Mesothelial cell of epicardium (in vitro differentiated cells): ENCODE measurements at places on chromosomes 6 and 20.

- no peak for DNase-seq
- H3K27me3 ChIP-seq, result peaks cover 28% of the 10 kb centered on the region
- H3K4me3 ChIP-seq, result no peak overlapping the region
- H3K36me3 ChIP-seq, result no peaks in the 10 kb centered on the region
- no peak overlapping the region for H3K27ac ChIP-seq
Measured at GRCh38 chr6:703552-703951, 10.6 kb upstream of the EXOC2 start.

DNA sequence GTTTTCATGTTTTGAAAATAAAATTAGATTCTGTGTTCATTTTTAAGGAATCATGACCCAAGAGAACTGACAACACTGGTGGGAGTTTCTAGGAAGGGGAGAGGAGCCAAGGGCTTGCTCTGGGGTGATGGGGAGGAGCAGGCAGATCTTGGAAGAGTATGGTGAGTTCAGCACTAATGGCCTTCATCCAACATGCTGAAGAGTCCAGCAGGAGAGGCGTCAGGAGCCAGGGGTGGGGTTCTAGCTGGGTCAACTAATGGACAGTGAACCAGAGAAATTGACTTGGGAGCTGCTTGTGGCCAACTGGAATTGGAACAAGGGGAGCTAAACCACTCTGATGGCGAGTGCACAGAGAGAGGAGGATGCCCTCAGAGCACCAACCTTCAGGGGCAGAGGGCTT is 107.1 kb downstream of the MRPL14 start:
- no peak for DNase-seq
- no peaks in the 10 kb centered on the region for H3K27me3 ChIP-seq
- H3K27ac ChIP-seq, result no peak overlapping the region
- no peak overlapping the region for H3K4me3 ChIP-seq
- no peaks in the 10 kb centered on the region for H3K36me3 ChIP-seq

GRCh38 chr20:47392721-47393073 is 36.2 kb upstream of the ZMYND8 start:
- H3K27me3 ChIP-seq, result no peaks in the 10 kb centered on the region
- H3K36me3 ChIP-seq, result no peaks in the 10 kb centered on the region
- H3K4me1 ChIP-seq, result no peaks in the 10 kb centered on the region
- no peak for DNase-seq
- H3K27ac ChIP-seq, result no peak overlapping the region

DNA sequence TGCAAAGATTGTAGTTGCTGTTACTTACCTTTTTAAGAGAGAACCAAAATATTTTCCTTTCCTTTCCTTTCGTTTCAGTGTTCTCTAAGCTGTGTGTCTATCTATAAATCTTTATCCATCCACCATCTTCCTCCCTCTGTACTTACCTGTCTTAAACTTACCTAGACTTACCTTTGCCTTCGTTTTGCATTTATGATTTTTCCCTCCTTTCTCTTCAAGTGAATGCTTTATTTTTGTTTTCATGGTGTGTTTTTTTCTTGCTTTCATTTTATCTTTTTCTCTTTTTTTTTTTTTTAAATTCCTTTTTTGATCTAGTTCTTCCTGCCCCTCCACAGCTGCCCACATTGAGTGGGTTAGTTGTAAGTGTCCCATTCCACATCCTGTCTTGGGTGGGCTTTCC is 26.2 kb downstream of the ARID1B start:
- peaks cover 14% of the 10 kb centered on the region for H3K4me1 ChIP-seq
- H3K36me3 ChIP-seq, result no peaks in the 10 kb centered on the region
- no peaks in the 10 kb centered on the region for H3K27me3 ChIP-seq
- no peak overlapping the region for H3K4me3 ChIP-seq

DNA sequence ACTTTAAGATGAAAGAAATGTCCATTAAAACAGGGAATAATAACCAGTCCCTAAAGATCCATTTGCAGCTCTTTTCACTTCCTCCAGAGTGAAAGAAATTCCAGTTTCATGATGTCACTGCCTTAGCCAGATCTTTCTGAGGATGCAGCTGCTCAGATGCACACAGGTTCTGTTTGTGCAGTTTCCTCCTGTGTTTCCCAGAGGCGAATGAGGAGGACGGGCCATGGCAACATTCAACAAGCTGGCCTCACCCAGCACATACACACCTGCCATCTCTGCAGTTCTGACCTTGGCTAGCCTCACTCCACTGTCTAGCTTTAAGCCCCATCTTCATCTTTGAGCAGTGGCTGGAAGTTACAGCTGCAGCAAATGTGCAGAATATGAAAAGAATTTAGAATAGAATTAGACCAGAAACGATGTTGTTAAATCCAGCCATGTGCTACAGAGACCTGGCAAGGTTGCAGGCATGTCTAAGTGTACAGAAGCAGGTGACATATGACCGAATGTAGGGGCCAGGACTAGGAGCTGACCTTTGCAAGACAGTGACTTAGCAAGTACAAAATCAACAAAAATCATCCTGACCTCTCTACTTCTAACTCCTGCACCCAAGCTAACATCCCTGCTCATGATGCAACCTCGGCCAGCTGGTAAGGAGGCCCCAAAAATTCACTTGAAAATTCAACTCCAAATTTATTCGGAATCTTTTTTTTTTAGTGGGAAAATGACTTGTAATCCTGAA is 35.0 kb downstream of the FAM50B start:
- H3K27me3 ChIP-seq, result no peaks in the 10 kb centered on the region
- no peak overlapping the region for H3K4me3 ChIP-seq
- no peaks in the 10 kb centered on the region for H3K36me3 ChIP-seq

GRCh38 chr6:158441716-158442215 is 118.1 kb upstream of the TMEM181 start:
- peaks cover 9% of the 10 kb centered on the region for H3K36me3 ChIP-seq
- peaks cover 5% of the 10 kb centered on the region for H3K4me1 ChIP-seq
- H3K4me3 ChIP-seq, result no peak overlapping the region
- no peaks in the 10 kb centered on the region for H3K27me3 ChIP-seq
- H3K27ac ChIP-seq, result peak overlapping the region; percentile 6

- H3K4me3 ChIP-seq, result no peak overlapping the region
- peaks cover 10% of the 10 kb centered on the region for H3K27me3 ChIP-seq
- H3K4me1 ChIP-seq, result no peaks in the 10 kb centered on the region
Measured at GRCh38 chr20:48909910-48910309, 11.6 kb upstream of the ARFGEF2 start.

DNA sequence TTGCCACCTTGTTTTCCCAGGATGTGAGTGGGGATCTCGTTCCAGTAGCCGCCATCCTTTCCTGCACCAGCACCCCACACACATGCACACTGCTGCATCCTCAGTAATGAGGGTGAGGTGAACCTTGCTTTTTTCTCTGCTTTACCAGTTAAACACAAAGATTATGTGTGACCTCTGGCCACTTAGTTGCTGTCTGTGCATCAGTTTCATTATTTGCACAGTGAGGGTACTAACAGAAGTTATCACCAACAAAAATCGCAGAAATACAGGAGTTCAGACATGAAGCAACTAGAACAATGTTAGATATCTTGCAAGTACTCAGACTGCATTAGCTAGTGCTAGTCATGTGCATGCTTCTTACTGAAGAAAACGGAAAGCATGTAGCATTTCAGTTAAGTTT is 17.4 kb upstream of the DACT2 start:
- no peak overlapping the region for H3K27ac ChIP-seq
- H3K4me3 ChIP-seq, result no peak overlapping the region
- peaks cover 35% of the 10 kb centered on the region for H3K27me3 ChIP-seq
- H3K4me1 ChIP-seq, result peaks cover 27% of the 10 kb centered on the region
- no peaks in the 10 kb centered on the region for H3K36me3 ChIP-seq

DNA sequence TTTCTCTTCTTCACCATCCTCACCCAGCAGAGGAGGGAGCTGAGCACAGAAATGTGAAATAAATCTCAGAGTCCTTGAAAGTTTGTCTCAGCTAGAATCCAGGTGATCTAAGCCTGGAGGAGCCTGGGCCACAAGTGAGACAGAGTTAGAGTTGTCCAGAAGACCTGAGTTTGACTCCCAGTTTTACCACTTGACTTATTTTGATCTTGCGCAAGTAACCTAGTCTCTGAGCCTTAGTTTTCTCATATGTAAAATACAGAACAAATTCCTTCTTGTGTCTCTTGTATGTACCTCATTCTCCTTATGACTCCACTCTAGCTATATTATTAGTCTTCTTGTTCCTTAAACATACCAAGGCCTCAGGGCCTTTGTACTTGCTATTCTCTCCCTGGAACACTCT is 36.7 kb downstream of the RALY start:
- no peaks in the 10 kb centered on the region for H3K27me3 ChIP-seq
- peaks cover 15% of the 10 kb centered on the region for H3K36me3 ChIP-seq
- peaks cover 13% of the 10 kb centered on the region for H3K4me1 ChIP-seq
- no peak for DNase-seq

GRCh38 chr20:19872001-19872400 is 113.9 kb downstream of the RIN2 start:
- H3K4me1 ChIP-seq, result peaks cover 9% of the 10 kb centered on the region
- no peak overlapping the region for H3K27ac ChIP-seq
- H3K36me3 ChIP-seq, result peaks cover 53% of the 10 kb centered on the region
- H3K4me3 ChIP-seq, result no peak overlapping the region
- no peaks in the 10 kb centered on the region for H3K27me3 ChIP-seq

DNA sequence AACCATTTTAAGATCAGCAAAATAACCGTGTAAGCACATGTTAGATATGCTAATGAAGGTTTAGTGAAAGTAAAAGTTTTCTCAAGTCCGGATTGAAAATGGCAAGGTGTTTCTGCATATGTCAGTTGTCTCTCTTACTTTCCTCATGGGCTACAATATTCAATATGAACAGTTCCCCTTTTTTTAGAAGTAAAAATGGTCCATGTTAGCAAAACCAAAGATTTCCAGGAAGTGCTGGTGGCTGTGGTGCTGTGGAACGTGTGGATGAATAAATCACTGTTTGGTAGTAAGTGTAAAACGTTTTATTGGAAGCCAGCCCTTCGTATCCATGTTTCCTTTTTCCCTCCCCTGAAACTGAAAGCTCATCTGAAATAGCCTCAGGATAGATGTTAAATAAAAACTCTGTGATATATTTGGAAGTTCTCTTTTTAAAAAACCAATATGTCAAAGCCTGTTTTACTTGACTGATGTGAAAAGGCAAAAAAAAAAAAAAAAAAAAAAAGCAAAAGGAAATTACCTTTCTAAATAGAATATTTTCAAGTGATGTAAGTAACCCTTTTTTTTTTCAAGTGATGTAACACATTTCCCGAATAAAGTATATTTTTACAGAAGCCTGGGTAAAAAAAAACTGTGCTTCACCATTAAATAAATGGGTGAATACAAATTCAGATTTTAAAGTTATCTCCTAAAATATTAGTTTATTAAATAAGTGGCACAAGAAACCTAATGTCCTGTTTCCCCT is 41.9 kb downstream of the PLEKHG1 start:
- H3K4me3 ChIP-seq, result no peak overlapping the region
- peaks cover 5% of the 10 kb centered on the region for H3K36me3 ChIP-seq
- peaks cover 64% of the 10 kb centered on the region for H3K4me1 ChIP-seq
- no peak for DNase-seq
- no peaks in the 10 kb centered on the region for H3K27me3 ChIP-seq
- peak overlapping the region; percentile 31 for H3K27ac ChIP-seq

GRCh38 chr6:6439778-6440177 is 119.3 kb upstream of the F13A1 start:
- no peak overlapping the region for H3K27ac ChIP-seq
- H3K36me3 ChIP-seq, result no peaks in the 10 kb centered on the region
- H3K4me1 ChIP-seq, result no peaks in the 10 kb centered on the region
- H3K27me3 ChIP-seq, result peaks cover 29% of the 10 kb centered on the region

- peak overlapping the region; percentile 48 for H3K27ac ChIP-seq
- no peak for DNase-seq
- no peak overlapping the region for H3K4me3 ChIP-seq
- H3K4me1 ChIP-seq, result peaks cover 8% of the 10 kb centered on the region
- no peaks in the 10 kb centered on the region for H3K36me3 ChIP-seq
Measured at GRCh38 chr6:12203001-12203400, 87.2 kb upstream of the EDN1 start.

DNA sequence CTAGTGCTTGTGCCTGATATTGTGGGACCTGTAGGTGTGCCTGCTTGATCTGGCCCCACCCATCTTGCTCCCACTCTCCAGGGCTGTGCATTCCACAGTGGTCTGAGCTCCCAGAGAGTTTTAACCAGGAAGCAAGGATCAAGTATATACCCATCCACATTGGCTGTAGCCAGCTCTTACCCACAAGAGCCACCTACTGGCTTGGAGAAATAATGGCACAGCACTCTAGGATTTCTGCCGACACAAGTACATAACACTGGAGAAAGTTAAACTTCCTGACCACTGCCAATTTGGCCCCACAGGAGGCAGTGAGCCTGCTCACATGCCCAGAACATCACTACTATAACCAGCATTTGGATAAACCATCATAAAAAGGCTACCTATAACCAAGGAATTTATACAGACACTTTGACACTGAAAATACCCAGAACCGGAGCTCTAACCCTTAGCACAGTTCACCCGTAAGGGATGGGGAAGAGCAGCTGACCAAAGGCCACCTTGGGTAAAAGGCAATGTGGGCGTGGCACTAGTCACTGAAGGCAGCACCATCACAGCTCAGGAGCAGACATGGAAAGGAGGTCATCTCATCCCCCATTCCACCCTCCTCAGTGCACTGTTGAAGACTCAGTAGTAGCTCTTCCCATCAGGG is 440.4 kb downstream of the BTBD3 start:
- no peak overlapping the region for H3K27ac ChIP-seq
- DNase-seq, result no peak
- H3K4me1 ChIP-seq, result no peaks in the 10 kb centered on the region
- H3K36me3 ChIP-seq, result no peaks in the 10 kb centered on the region
- H3K4me3 ChIP-seq, result no peak overlapping the region

GRCh38 chr6:53532061-53532797 is 12.7 kb downstream of the GCLC start:
- no peak for DNase-seq
- H3K4me1 ChIP-seq, result peaks cover 46% of the 10 kb centered on the region
- no peaks in the 10 kb centered on the region for H3K27me3 ChIP-seq
- no peaks in the 10 kb centered on the region for H3K36me3 ChIP-seq
- peak overlapping the region; percentile 45 for H3K27ac ChIP-seq

- no peaks in the 10 kb centered on the region for H3K36me3 ChIP-seq
- no peak for DNase-seq
- peaks cover 14% of the 10 kb centered on the region for H3K4me1 ChIP-seq
- H3K4me3 ChIP-seq, result no peak overlapping the region
Measured at GRCh38 chr6:7693827-7694226, 32.1 kb upstream of the BMP6 start.

GRCh38 chr6:1801401-1801800 is 191.7 kb downstream of the FOXC1 start:
- H3K27ac ChIP-seq, result peak overlapping the region; percentile 93
- no peaks in the 10 kb centered on the region for H3K27me3 ChIP-seq
- H3K36me3 ChIP-seq, result no peaks in the 10 kb centered on the region

- H3K27ac ChIP-seq, result no peak overlapping the region
- DNase-seq, result no peak
- no peak overlapping the region for H3K4me3 ChIP-seq
- H3K27me3 ChIP-seq, result no peaks in the 10 kb centered on the region
- peaks cover 2% of the 10 kb centered on the region for H3K36me3 ChIP-seq
Measured at GRCh38 chr6:2575236-2575635, 175.5 kb downstream of the MYLK4 start.

- no peaks in the 10 kb centered on the region for H3K27me3 ChIP-seq
- DNase-seq, result no peak
- H3K36me3 ChIP-seq, result peaks cover 8% of the 10 kb centered on the region
- H3K4me1 ChIP-seq, result no peaks in the 10 kb centered on the region
- no peak overlapping the region for H3K4me3 ChIP-seq
Measured at GRCh38 chr6:25371037-25371347, 91.8 kb downstream of the CARMIL1 start.
